ENCODE measurements at places on chromosomes 5 and 9.

DNA sequence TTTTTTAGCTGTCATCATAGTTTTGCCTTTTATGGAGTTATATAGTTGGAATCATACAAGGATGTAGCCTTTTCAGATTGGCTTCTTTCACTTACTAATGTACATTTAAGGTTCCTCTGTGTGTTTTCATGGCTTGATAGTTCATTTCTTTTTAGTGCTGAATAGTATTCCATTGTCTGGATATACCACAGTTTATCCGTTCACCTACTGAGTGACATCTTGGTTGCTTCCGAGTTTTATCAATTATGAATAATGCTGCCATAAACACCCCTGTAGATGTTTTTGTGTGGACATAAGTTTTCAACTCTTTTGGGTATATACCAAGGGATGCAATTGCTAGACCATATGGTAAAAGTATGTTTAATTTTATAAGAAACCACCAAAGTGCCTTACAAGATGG is 136.3 kb downstream of the NR3C1 start:
- DNase-seq = no peak

- DNase-seq = no peak
Observed at GRCh38 chr5:157554179-157555036, 21.2 kb downstream of the ADAM19 start.

DNA sequence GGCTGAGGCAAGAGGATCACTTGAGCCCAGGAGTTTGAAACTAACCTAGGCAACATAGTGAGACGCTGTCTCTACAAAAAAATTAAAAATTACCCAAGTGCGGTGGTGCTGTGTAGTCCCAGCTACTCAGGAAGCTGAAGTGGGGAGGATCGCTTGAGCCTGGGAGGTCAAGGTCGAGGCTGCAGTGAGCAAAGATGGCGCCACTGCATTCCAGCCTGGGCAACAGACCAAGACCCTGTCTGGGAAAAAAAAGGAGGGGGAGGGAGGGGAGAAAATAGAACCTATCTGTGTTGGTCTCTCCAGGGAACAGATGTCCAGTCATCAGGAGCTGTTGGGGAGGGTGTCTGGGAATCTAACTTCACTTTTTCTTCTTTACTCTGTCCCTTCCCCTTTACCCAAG is 24.3 kb downstream of the MAT2B start:
- no peak for DNase-seq

GRCh38 chr9:37290940-37291485 is 131.5 kb upstream of the GRHPR start:
- DNase-seq = no peak

DNA sequence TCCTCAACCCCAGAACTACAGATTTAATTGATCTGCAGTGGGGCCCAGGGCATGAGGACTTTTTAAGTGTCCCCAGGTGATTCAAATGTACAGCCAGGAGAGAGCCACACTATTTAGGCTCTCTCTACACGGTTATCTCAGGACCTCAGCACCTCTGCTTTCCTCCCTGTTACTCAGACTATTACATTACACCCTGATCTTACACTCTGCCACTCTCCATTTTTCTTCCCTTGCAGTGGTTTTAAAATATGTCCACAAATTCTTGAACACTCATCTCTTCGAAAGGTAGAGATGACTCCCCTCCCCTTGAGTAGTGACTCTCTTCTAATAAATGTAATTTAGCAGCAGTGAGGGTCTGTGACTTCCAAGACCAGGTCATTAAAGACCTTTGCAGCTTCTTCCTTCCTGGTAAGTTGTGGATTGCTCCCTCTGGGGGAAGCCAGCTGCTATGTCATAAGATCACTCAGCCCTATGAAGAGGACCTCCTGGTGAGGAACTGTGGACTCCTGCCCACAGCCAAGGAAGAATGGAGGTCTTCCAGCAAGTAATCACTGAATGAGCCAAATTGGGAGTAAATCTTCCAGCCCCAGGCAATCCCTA is 87.5 kb upstream of the SSBP2 start:
- DNase-seq = no peak

GRCh38 chr5:77908787-77909186 is 132.6 kb upstream of the TBCA start:
- DNase-seq = no peak

- DNase-seq = no peak
Observed at GRCh38 chr5:58107704-58108103, 352.2 kb downstream of the PLK2 start.

GRCh38 chr5:136033848-136034247 is 5.1 kb downstream of the TGFBI start:
- no peak for DNase-seq

DNA sequence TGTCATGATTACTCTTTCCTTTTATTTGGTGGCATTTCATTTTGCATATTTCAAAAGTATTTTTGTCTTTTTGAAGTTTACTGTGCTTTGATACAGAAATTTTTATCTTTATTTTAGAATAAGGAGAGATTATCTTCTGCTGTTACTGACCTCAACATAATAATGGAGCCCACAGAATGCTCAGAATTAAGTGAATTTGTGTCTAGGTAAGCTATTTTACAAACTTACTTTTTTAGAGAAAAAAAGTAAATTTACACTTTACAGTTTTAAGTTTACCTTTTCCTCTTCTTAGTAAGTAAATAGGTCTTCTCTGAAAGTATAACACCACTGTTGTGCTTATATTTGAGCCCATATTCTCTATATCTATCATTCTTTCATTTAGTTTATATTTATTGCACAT is 19.8 kb downstream of the CENPP start:
- no peak for DNase-seq

GRCh38 chr9:130539420-130540223 is 39.8 kb upstream of the FUBP3 start:
- DNase-seq = no peak

DNA sequence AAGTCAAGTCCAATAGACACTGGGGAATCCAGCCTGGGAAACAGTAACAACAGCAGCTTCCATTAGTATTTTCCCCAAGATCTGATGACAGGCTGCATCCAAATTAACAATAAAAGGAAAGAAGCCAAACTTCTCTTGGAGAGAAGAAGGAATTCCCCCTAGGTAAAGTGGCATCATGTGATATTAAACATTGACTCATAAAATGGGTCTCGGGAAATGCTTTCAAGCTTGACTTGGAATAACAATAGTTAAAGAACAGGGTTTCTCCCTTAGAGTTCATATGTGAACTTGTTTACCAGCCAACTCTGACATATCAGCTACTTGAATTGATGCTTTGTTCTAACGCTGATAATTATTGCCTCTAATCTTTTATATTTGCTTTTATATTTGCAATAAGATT is 45.4 kb downstream of the ENTREP1 start:
- no peak for DNase-seq

DNA sequence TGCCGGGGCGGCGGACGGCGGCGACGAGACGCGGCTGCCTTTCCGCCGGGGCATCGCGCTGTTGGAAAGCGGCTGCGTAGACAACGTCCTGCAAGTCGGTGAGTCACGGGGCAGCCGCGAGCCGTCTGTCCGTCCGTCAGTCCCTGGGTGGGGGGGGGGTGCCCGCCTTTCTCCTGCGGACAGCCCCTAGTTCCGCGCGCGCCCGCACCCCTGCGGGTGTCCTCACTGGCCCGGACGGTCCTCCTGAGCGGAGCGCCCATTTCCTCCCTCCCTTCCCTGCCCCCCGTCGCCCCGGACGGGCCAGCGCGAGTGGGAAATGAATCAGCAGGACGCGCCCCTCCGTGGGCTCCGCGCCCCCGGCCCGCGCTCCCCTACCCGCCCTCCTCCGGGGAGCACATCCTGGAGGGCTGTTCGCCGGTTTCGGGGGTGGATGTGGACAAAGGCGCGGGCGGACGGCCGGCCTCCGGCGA is 828 bp downstream of the ZSWIM6 start:
- DNase-seq = peak; percentile 5

DNA sequence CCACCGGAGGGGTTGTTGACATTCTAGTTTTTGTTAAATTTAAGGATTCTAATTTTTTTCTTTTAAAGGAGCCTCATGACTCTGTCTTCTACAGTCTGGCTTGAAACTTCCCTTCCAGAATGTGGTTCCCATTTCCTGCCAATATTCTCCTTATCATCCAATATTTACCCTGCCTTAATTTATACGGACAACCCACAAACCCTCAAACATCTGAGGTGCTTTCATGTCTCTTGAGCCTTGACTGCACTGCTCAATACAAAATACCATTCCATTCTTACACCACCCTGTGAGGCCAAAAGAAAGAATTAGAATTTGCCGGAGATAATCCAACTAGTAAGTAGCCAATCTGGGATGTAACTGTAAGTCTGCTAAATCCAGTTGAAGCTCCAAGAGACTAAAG is 346.5 kb downstream of the SPOCK1 start:
- DNase-seq = no peak

DNA sequence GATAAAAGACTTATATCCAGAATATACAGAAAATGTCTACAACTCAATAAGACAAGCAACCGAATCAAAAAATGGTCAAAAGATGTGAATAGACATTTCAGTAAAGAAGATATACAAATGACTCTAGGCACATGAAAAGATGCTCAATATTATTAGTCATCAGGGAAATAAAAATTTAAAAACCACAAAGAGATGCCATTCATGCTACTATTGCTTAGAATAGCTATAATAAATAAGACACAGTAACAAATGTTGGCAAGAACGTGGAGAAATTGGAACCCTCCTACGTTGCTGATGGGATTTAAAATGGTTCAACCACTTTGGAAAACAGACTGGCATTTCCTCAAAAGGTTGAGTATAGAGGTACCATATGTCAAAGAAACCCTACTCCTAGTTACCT is 39.8 kb downstream of the POLK start:
- no peak for DNase-seq

GRCh38 chr9:127223810-127224177 is 40.8 kb upstream of the GARNL3 start:
- DNase-seq = no peak

DNA sequence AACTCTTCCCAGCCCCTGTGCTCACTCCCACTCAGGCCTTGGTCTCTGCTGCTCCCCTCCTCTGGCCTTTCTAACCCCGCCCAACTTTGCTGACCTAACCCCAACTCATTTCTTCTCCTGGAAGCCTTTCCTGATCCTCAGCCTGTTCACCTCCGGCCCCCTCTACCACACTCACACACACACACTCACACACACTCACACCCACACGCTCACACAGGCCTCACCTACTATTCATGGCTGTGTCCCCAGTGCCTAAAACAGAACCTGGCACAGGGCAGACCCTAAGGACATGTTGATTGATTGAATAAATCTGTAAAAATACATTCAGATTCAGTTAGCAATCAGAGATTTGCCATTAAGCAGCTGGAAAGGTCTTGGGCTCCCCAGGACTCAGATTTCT is 28.5 kb upstream of the LHX2 start:
- DNase-seq = no peak

DNA sequence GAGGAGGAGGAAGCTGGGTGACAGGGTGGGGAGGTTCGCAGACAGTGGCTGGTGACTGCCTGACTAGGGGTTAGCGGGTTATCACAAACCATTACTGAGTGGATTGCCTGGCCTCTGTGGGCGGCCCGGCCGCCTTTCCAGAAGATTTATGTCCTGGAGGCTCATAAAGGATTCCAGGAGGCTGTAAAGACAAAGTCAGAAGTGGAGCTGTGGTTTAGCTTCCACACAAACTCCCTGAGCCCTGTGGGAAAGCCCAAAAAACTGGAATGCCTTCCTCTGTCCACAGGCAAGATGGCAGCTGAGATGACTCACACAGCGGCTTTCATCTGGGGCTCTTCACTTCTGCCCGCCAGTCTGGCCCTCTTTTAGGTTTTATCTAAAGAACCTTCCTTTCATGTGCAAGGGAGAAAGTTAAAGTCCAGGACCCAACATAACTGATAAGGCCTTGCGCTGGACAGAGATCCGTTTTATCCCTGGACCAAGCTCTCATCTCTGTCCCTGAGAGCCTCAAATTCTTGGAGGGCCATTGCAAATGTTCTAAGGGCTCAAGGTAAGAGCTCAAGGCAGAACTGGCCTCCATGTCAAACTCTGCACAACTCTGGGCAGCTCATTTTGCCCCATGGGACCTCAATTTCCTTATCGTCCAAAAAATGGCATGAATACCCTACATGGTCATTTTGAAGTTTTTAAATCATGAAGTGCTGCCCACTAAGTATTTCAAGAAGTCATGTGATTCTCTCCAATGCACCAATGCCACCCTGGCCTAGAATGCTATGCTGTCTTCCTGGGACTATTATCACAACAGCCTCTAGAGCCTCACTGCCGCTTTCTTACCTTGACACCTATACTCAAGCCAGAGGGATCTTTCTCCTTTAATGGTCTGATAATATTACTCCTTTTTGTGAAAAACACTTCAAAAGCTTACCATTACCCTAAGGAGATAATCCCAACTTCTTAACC is 249.4 kb upstream of the TRIM32 start:
- no peak for DNase-seq

DNA sequence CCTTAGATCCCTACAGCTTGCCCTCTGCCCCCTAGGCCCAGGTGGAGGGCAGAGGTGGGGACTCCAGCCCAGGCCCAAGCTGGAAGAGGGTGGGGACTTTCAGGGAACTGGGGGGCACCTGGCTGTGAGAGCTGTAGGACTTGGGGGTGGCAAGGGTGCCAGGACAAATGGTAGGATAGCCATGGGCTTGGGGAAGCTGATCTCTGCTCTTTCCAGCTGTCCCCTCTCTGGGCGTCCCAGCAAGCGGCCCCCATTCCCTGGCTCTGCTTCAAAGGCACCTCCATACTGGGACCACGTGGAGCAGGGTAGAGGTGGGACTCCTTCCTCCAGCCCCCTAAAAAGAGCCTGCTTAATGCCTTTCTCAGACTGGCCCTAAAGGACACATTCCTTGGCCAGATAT is 385 bp downstream of the LTC4S start:
- DNase-seq = no peak

- no peak for DNase-seq
Observed at GRCh38 chr5:15598294-15598902, 98.4 kb downstream of the FBXL7 start.

DNA sequence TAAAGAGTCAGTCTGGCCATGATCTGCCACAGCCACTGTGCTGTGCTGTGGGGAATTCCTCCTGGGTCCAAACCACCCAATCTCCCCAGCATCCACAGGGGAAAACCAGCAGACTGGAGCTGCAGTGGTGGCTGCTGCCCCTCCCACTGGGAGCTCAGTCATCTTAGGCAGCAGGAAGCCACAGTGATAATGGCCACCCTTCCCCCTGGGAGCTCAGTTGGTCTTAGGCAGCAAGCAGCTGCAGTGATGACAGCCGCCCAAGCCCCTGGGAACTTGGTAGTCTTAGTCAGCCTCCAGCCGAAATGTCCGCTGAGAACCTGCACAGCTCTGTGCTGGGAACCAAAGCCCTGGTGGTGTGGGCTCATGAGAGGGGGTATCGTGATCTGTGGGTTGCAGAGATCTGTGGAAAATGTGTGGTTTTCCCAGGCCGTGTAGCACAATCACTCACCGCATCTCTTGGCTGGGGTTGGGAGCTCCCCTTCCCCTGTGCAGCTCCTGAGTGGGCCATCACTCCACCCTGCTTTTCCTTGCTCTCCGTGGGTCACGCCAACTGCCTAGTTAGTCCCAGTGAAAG is 38.4 kb upstream of the SMIM15 start:
- no peak for DNase-seq

GRCh38 chr9:113598883-113599282 is 135.4 kb downstream of the RGS3 start:
- no peak for DNase-seq

GRCh38 chr5:128536254-128537220 is 1.5 kb downstream of the FBN2 start:
- no peak for DNase-seq

GRCh38 chr9:36008774-36009300 is 27.9 kb upstream of the RECK start:
- peak; percentile 20 for DNase-seq

All from T-helper 22 cell (primary cell).